ENCODE measurements at places on chromosomes 4 and X. TPM values are rescaled to one million over a fixed set of nuclear protein-coding genes. Genes with fewer than 3 reads are reported as not detected.

The HTR2C gene
- not detected for total RNA-seq

The OTC gene
- total RNA-seq: not detected

The MAML3 gene
- 3.3 TPM for total RNA-seq

The KIAA1210 gene
- total RNA-seq: not detected

The SORCS2 gene
- total RNA-seq: 0.05 TPM

The RHOH gene
- 108 TPM for total RNA-seq

The RPGR gene
- 7.7 TPM for total RNA-seq

The PRDM8 gene
- total RNA-seq: 1.1 TPM

The FTHL17 gene
- total RNA-seq: not detected

The OPRPN gene
- total RNA-seq: not detected
